ENCODE measurements at places on chromosomes 6 and 20.

DNA sequence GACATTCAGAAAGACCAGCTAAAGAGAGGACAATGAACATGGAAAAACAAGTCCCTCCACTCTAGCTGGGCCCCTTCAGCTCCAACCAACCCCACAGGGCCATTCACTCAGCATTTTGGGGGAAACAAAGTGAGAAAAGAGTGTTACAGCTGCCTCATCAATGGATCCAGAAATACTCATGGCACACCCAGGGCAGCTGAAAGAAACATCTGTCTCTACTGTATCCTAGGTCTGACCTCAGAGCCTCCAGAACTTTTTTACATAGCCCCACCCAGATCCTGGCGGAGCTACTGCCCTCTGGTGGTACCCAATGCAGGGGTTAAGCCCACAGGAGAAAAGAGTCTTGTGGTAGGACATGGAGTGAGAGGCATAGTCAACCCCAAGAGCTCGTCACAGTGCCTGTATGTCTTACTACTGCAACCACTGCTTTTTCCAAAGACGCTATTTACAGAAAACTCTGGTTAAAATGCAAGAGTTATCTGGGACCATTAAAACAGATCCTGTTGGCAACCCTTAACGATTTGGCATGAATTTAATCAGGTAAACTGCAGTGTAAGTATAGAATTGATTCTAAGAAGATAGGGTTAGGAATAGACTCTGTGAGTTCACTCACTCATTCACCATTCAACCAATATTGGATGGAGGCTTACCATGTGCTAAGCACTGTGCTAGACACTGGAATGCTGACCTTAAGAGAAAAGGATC lies 37.4 kb upstream of the FAM83C start:
- no peak for DNase-seq

GRCh38 chr20:2227861-2228260 lies 67.9 kb upstream of the TGM3 start:
- DNase-seq, result no peak

DNA sequence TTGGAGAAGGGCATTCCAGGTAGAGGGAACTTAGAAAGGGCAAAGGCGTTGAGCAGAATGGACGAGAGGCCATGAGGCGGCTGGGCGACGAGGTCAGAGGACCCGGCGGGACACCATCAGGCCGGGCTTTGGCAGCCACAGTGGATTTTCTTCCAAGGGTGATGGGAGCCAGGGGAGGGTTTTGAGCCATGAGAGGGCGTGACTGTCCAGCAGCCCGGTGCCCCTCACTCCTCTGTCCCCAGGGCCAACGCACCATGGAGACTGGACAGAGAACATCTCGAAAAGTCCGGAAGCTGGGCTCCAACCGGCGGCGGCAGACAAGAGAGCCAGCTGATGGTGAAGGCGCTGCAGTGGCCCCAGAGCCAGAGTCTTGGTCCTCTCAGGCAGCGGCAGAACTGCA lies 6.4 kb downstream of the RAB44 start:
- DNase-seq, result no peak

DNA sequence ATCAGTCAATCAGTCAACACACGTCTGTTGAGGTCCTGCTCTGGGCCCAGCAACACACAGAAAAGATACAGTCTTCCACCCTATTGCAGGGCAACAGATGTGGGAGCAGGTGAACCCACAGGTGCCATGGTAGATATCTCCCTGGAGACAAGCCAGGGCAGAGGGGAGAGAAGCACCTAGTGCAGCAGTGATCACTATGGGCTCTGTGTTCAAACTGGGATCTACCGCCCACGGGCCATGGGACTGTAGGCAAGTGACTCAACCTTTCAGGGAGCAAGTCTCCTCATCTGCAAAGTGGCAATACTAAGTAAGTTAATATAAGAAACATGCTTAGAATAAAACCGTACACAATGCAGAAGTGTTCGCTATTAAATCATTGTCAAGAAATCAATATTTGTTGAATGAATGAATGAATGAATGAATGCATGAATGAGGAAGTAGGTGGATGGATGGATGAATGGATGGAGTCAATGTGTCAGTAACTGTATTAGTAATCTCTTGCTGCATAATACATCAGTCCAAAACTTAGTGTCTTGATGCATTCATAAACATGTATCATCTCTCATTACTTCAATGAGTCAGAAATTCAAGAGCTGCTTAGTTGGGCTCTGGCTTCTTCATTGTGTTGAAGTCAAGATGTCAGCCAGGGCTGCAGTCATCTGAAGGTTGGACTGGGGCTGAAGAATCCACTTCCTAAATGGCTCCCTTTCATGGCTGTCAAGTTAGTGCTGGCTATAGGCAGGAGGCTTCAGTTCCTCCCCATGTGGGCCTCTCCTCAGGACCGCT lies 31.9 kb upstream of the NFATC2 start:
- no peak for DNase-seq

GRCh38 chr6:158972241-158973233 lies 27.5 kb downstream of the RSPH3 start:
- no peak for DNase-seq

Data from GM12892 (cell line).